Breast epithelium (tissue), 4 donors: ENCODE measurements at places on chromosomes 5 and 9. TPM values are rescaled to one million over a fixed set of nuclear protein-coding genes. Genes with fewer than 3 reads are reported as not detected.

DNA sequence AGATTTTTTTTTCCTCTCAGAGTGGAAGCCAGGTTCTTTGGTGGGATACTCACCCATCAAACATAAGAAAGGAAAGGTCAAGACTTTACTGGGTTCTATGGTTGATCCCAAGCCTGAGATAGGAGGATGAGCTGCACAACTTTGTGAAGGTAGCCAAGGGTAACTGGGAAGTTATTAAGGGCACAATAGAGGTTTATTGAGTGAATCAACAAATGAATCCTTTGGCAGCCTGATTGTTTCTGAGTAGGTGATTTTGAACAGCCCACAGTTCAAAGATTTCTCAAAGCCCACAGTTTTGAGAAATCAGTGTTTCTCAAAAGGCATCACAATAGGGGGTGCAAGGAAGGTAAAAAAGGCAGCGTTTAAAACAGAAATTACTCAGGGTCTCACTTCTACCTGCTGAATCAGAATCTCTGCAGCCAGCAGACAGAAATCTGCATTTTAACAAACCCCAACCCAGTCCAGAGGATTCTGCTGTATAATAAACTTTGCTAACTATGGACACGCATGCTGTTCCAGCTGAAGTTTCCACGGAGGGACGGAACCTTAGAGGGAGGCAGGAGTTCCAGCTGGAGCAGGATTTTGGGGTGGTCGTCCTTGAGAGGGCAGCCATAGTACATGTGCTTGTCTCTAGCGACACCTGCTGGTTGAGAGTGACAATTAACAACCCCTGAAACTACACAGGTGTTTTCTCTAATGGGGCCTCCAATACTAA lies 32.7 kb upstream of the FSD1L start:
- no peak overlapping the region for H3K27ac ChIP-seq
- no peak overlapping the region for H3K4me3 ChIP-seq
- no peaks in the 10 kb centered on the region for H3K4me1 ChIP-seq
- no peaks in the 10 kb centered on the region for H3K27me3 ChIP-seq
- H3K36me3 ChIP-seq = no peaks in the 10 kb centered on the region
- DNase-seq = peak; percentile 25

DNA sequence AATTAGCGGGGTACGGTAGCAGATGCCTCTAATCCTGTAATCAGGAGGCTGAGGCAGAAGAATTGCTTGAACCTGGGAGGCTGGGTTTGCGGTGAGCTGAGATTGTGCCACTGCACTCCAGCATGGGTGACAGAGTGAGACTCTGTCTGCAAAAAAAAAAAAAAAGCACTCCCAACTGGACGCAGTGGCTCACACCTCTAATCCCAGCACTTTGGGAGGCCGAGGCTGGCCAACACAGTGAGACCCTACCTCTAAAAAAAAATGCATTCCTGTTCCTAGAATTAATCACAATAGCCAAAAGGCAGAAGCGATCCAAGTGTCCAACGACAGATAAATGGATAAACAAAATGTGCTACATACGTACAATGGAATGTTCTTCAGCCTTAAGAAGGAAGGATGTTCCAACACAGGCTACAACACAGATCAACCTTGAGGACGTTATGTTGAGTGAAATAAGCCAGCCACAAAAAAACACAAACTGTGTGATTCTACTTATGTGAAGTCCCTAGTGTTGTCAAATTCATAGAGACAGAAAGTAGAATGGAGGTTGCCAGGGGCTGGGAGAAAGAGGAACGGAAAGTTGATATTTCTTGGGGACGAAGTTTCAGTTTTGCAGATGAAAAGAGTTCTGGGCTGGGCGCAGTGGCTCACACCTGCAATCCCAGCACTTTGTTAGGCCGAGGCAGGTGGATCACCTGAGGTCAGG lies 13.8 kb downstream of the FAM78A start:
- no peaks in the 10 kb centered on the region for H3K4me1 ChIP-seq
- H3K36me3 ChIP-seq = no peaks in the 10 kb centered on the region
- no peaks in the 10 kb centered on the region for H3K27me3 ChIP-seq
- H3K27ac ChIP-seq = no peak overlapping the region
- no peak overlapping the region for H3K4me3 ChIP-seq

- peak overlapping the region; percentile 41 for H3K27ac ChIP-seq
- H3K27me3 ChIP-seq = no peaks in the 10 kb centered on the region
- H3K4me3 ChIP-seq = no peak overlapping the region
- H3K4me1 ChIP-seq = no peaks in the 10 kb centered on the region
Observed at GRCh38 chr5:157516006-157516405, 56.0 kb downstream of the NIPAL4 start.

DNA sequence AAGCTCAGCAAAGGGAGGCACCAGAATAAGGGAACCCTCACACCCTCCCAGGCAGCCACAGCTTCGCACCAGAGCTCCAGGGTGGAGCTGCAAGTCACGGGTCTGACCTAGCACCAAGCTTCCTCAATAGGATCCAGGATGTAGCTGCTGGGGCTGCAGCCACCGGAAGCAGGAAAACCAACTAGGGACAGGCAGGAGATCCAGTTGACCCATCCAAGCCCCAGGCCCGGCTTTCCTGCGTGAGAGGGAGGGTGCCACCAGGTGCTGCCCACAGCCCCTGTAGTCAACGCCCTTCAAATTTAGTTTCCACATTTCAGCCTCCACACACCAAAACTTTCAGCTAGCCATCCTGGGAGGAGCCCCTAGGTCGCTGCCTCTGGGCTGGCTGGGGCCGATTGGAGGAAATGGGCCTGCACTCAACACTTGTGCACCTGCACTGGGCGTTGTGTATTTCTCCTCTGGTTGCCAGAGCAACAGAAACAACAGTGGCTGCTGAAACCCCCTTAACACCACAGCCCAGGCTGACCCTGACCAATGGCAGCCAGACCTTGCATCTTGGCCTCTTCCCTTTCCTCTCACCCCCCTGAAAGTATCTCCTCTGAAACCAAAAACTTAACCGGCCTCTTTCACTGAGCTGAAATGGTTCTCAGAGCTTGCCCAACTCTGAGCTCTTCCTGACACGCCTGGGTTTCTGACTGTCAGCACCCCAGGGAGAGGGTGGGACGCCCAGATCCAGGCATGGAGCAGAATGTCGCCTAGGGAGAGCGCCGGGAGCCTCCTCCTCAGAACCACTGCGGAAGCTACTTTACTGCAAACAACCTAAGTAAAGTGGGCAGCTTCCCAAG lies 226.5 kb upstream of the MAP3K1 start:
- H3K4me3 ChIP-seq = no peak overlapping the region
- no peak overlapping the region for H3K27ac ChIP-seq
- no peaks in the 10 kb centered on the region for H3K27me3 ChIP-seq
- no peaks in the 10 kb centered on the region for H3K36me3 ChIP-seq
- no peak for DNase-seq
- peaks cover 7% of the 10 kb centered on the region for H3K4me1 ChIP-seq

DNA sequence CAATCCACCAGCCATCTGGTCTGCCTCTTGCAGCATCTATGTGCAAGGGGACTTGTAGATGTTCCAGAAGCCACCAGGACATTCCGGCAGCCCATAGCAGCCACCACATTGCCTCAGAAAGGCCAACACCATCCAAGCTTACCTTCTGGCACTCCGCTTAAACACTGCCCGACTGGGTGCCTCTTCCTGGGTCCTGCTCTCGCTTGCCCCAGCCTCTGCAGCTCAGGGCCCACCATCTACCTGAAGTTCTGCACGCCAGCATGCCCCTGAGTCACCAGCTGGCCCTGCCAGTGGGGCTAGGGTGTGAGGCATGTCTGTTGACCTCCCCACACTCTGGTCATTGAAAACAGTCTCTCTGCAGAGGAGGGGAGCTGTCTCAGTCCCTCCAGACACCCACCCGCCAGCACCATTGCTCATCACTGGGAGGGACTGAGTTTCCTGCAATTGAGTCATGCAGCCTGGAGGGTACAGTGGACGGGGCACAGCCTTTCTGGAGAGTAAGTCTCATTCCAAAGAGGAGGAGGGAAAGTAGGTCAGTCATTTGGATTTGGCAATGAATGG lies 16.9 kb upstream of the COL5A1 start:
- no peak overlapping the region for H3K4me3 ChIP-seq
- H3K36me3 ChIP-seq = no peaks in the 10 kb centered on the region
- no peaks in the 10 kb centered on the region for H3K4me1 ChIP-seq
- DNase-seq = peak; percentile 43
- no peak overlapping the region for H3K27ac ChIP-seq

DNA sequence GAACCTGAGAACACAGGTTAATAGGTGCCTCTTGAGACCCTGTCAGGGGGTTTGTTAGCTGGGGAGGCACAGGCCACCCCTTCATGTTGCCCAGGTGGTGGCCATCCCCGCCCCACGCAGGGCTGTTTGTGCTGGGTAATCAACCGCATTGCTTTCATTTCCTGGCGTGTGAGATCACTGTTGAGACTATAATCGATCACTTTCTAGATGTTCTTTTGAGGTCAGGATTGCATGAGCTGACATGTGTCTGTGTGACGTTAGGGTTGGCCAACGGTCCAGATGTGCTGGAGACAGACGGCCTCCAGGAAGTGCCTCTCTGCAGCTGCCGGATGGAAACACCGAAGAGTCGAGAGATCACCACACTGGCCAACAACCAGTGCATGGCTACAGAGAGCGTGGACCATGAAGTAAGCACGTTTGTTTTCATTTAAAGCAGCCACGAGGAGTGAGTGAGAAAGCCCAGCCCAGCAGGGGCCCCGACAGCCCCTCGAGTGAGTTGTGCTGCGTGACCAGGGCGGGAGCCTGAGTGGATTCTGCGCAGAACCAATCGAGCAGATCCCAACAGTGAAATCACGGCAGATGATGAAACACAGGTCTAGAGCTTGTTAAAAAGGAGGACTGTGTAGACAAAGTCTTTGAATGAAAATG lies 115.0 kb upstream of the CACNA1B start:
- peak overlapping the region; percentile 66 for H3K27ac ChIP-seq
- H3K27me3 ChIP-seq = no peaks in the 10 kb centered on the region
- no peak for DNase-seq

DNA sequence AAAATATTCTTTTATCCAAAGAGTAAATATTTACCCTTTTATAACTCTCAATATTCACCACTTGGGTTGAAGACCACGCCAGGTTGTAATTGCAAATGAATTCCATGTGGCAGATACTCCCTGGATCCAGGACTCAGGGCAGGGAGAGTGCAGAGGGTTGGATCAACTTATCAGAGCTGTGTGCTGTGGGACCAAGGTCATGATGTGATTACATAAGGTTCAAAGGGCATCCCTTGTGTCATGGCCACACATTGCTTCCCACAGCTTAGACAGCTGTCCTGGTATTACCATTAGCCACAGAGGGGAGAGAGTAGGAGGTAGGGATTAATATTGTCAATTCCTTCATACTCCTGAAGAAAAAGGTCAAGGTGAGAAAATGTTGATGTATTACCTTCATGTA lies 133.9 kb downstream of the JAKMIP2 start:
- no peak overlapping the region for H3K27ac ChIP-seq
- no peaks in the 10 kb centered on the region for H3K36me3 ChIP-seq
- no peak for DNase-seq

DNA sequence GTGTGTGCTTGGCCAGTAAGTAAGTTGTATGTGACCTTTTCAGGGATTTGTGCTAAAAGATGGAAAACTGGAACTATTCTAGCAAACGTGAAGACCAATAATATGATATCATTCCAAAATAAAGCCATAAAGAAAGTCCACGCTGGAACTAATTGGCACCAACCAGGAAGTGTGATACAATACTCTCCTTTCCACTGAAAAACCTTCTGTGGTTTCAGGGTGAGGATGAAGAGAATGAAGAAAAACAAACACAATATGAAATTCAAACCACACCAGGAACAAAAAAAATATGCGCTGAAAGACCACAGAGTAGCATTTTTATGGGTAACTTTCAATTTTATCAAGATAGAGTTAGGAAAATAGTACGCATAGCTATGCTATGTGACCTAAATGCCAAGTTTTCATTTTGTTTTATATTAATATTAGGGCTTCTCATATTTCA lies 105.8 kb downstream of the EFNA5 start:
- no peaks in the 10 kb centered on the region for H3K36me3 ChIP-seq
- no peaks in the 10 kb centered on the region for H3K27me3 ChIP-seq
- H3K27ac ChIP-seq = no peak overlapping the region
- peaks cover 10% of the 10 kb centered on the region for H3K4me1 ChIP-seq
- no peak for DNase-seq
- H3K4me3 ChIP-seq = no peak overlapping the region

DNA sequence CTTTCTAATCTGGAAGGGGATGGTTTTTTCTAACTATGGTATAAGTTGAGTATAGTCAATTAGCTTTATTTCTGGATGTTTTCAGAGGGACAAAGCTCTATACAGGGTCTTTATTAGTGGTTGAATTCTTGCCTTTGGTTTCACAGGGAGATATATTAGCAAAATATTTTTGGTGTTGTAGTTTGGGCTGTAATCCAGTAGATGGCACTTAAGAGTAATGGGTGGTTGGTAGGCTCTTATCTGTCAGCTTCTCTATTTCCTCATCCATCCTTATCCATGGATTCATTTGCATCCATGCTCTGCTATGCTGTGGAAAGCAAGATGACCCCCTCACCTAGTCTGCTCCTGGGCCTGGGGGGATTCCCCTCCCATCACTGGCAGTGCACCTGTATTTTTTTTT lies 363.6 kb upstream of the CYLC2 start:
- H3K27ac ChIP-seq = no peak overlapping the region
- H3K27me3 ChIP-seq = no peaks in the 10 kb centered on the region
- H3K36me3 ChIP-seq = no peaks in the 10 kb centered on the region
- H3K4me1 ChIP-seq = no peaks in the 10 kb centered on the region
- no peak for DNase-seq
- H3K4me3 ChIP-seq = no peak overlapping the region

GRCh38 chr5:43042626-43043399 lies 2.7 kb upstream of the ANXA2R start:
- H3K36me3 ChIP-seq = no peaks in the 10 kb centered on the region
- H3K27me3 ChIP-seq = no peaks in the 10 kb centered on the region
- no peaks in the 10 kb centered on the region for H3K4me1 ChIP-seq
- H3K27ac ChIP-seq = peak overlapping the region; percentile 92
- no peak for DNase-seq

GRCh38 chr5:149254506-149254905 lies 17.2 kb upstream of the AFAP1L1 start:
- no peaks in the 10 kb centered on the region for H3K36me3 ChIP-seq
- H3K4me3 ChIP-seq = no peak overlapping the region
- no peak for DNase-seq
- H3K27ac ChIP-seq = no peak overlapping the region

- DNase-seq = no peak
- H3K36me3 ChIP-seq = no peaks in the 10 kb centered on the region
- no peak overlapping the region for H3K27ac ChIP-seq
- H3K27me3 ChIP-seq = no peaks in the 10 kb centered on the region
Observed at GRCh38 chr5:171595801-171596231, 176.4 kb downstream of the FGF18 start.

Gene ORM2
- total RNA-seq = not detected

Gene ANXA2R
- 3.2 TPM for total RNA-seq

GRCh38 chr9:72855890-72856523 lies 96.8 kb downstream of the ALDH1A1 start:
- no peaks in the 10 kb centered on the region for H3K27me3 ChIP-seq
- H3K27ac ChIP-seq = no peak overlapping the region
- no peak overlapping the region for H3K4me3 ChIP-seq
- no peaks in the 10 kb centered on the region for H3K4me1 ChIP-seq
- no peaks in the 10 kb centered on the region for H3K36me3 ChIP-seq
